Endothelial cell of umbilical vein (primary cell): ENCODE measurements at places on chromosomes 5 and 9. TPM values are rescaled to one million over a fixed set of nuclear protein-coding genes. Genes with fewer than 3 reads are reported as not detected.

Gene BASP1
- 58.5 and 69.4 TPM in 2 replicates for polyA plus RNA-seq

Gene CFAP77
- polyA plus RNA-seq, result 0.14 TPM in 1 of 2 replicates, not detected in the other

Gene SPINK5
- 0.06 and 0.12 TPM in 2 replicates for polyA plus RNA-seq

Gene SLC1A1
- 5.2 and 5.8 TPM in 2 replicates for polyA plus RNA-seq

Gene EGFLAM
- polyA plus RNA-seq, result 0.96 and 1.2 TPM in 2 replicates
